ENCODE measurements at places on chromosomes 16 and 17.

DNA sequence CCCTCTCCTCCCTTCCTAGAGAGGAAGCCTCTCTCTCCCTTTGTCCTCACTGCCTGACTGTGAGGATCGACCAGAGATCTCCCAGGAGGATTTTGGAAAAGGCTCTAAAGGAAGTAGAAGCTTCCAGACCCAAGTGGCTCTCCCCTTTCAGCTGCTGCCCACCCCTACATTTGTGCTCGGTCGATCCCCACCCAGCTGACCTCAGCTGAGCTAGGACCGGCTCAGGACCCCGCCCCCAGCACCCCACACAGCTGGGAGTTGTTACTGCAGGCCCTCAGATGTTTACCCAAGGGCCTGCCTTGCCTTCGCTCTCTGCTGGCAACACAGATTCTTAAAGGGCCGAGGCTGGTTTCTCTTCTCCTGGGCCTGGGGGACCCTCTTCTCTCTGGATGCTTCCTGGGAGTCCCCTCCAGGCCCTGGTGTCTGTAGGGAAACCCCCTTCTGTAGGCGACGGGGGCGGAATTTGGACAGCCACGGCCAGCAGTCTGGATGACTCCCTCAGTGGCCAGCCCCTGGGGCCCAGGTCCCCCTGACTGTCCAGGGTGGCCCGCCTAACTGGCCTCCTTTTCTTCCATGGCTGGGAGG is 26.9 kb upstream of the TIMP2 start:
- DNase-seq: no peak

- no peak for DNase-seq
Measured at GRCh38 chr16:75481475-75481874, 13.8 kb downstream of the CHST6 start.

GRCh38 chr17:13931800-13932460 is 137.4 kb upstream of the COX10 start:
- DNase-seq: no peak

- DNase-seq: no peak
Measured at GRCh38 chr17:29766796-29767327, 144.2 kb upstream of the CORO6 start.

DNA sequence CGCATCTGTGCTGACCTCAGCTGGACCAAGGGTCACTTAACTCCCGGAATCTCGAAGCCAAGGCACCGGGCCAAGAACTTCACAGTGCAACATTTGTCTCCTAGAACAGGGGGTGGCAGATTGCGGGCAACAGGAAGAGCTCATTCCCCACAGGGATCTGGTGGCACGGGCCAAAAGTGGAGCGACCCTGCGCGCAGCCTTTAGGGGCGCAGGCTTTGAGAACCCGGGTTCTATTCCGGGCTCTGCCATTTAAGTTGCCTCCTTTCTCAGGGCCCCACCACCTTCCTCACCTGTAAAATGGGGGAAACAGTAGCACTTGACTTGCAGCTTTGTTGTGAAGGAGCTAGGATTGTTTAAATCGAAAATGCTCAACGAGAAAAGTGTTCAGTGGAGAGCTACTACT is 651 bp downstream of the SHMT1 start:
- no peak for DNase-seq

- no peak for DNase-seq
Measured at GRCh38 chr17:1506649-1507267, 9.7 kb downstream of the INPP5K start.

DNA sequence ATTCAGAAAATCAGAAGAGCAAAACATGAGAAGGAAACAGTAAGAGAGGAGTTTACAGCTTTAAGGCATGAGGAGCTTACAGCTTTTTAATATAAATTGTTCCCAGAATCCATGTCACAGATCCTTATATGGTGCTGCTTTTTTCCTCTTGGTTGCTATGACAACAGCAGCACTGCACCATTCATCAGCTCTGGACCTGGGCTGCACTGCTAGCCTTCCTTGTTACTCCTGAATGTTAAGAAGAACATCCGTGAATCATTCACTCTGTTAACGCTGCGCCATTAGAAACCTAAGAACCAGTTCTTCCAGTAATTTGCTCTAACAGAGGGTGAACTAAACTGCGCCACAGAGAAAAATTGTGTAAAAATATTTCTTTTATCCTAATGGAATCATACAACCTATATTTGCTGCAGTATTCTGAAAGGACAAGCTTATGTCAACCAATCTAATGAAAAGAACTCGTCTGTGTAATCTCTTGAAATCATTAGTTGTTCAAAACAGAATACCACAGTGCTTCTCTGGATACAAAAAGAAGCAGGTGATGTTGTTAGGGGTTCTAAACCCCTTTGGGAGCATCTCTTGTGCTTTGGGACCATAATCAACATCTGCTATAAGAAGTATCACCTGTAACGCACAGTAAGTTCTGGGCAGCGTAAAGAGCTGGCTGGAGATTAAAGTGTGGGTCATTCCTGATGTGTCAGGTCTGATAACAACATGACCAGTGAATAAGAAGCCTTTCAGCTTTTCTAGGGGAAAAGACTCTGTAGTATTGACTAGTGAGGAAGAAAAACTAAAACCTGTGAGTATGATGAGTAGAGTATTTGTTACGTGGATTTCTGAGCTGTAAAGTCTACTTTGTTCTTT is 151.2 kb downstream of the TANC2 start:
- no peak for DNase-seq

GRCh38 chr17:36593656-36594316 is 2.1 kb downstream of the DHRS11 start:
- DNase-seq: no peak

- DNase-seq: no peak
Measured at GRCh38 chr17:70521821-70522256, 352.5 kb downstream of the KCNJ2 start.

- DNase-seq: no peak
Measured at GRCh38 chr17:40373999-40374398, 9.5 kb upstream of the GJD3 start.

DNA sequence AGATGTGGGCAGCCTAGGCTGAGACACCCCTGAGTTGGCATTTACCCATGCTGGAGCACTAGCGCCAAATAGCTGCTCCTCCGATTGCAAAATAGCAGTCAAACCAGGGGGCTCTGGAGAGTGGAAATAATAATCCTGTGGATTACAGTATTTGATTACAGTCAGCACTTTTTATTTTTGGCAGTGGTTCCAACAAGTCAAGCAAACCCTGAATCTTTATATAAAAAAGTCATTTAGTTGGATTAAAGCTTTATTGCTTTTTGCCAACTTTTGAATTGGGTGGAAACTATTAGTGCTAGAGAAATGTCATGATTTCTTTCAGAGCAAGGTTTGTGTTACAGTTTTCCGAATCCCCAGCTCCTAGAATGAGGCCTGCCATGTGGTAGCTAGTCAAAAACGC is 99.3 kb upstream of the FAM20A start:
- no peak for DNase-seq

DNA sequence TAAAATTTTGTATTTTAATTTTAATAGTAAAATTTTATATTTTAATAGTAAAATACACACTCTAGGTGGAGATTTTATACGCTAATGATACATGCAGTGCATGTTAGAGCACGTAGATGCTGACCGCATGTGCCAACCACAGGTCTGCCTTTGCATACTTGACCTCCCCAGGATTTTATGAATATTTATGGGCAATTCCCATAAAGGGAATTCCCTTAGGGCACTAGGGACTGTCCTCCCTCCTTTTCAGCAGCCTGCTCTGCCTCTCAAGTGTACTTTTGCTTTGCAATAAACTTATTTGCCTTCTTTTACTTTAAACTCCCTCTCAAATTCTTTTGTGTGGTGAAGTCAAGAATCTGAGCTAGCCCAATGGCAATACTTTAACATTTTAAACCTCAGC is 217.7 kb upstream of the CDH8 start:
- no peak for DNase-seq

DNA sequence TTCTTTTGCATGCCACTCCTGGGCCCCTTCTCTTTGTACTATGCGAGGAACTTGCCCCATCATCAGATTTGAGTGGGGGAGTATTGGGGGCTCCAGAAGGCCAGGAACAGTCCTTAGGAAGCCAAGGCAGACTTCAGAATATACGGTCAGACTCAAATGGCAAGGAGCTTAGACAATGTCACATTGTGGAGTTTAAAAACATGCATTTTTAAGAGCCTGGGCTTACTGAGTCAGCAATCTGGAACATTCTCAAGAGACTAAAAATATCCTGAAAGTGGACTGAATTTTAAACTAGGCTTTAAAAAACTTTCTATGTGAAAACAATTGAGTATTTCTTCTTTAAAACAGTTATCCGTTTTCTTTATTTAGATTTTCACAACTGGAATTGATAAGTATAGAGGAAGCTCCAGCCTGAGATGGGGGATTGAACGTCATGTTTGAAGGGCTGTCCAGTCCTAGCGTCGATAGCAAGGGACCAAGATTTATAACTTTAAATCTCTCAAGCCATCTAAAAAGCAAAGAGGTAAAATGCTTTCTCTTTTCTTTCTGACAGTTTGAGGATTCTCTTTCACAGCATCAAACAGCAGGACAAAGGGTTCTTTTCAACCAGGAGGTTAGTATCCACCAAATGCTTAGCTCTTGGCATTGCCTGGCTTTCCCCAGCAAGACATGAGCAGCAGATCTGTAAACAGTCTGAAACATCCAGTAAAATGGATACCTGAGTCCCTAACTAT is 45.8 kb upstream of the CDRT4 start:
- no peak for DNase-seq

- DNase-seq: no peak
Measured at GRCh38 chr16:57167953-57168352, 17.9 kb downstream of the PSME3IP1 start.

GRCh38 chr16:89456419-89456959 is 33.9 kb downstream of the ANKRD11 start:
- no peak for DNase-seq

- no peak for DNase-seq
Measured at GRCh38 chr17:18951941-18952842, at the start of gene SLC5A10. SLC5A10 (plus strand) TSS chr17:18952165; CDS start chr17:18952206, 41 bp downstream.

DNA sequence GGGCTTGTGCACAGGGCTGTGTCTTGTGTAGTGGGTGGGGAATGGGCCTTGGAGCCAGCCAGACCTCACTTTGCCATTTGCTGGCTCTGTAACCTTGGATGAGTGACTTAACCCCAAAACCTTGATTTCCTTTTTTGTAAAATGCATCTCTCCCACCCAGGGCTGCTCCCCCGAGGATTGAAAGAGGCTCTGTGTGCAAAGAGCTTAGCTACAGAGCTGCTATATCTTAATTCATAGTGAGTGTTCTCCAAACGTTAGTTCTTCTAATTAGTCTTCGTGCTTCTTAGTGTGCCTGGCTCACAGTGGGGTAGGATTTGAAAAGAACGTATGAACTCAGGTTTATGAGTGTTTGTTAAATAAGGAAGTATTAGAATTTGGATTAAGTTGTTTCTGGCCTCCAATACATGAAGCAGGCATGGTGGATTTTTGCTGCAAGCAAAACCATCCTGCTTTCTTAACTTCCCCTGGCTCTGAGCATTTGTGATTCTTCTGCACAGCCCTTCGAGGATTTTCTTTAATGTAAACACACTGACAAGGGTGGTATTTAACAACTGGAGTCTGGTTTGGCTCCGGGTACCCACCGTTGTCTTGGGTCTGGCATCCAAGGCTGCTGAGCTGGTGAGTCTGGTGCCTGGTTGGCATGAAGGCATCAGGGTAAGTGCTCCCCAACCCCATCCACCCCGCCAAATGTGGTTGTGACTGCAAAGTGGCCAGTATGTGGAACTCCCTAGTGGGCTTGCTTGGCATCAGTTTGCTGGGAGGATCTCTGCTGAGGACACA is 29.7 kb downstream of the KSR1 start:
- no peak for DNase-seq

GRCh38 chr16:3518292-3518985 is 17.6 kb downstream of the CLUAP1 start:
- DNase-seq: no peak

DNA sequence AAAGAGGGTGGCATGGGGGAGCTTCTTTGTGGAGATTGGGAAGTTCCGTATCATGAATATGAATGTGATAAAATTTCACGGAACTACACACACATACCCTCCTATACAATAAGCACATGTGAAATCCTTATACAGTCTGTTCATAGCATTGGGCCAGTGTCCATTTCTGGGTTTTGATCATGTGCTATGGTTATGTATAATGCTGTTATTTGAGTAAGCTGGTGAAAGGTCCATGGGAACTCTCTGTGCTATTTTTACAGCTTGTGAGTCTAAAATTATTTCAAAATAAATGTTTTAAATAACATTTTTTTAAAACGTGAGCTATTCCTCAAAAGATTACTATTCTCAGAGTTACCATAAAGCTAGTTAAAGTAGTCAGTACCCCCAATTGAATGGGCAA is 205.2 kb upstream of the CACNG5 start:
- no peak for DNase-seq

- DNase-seq: no peak
Measured at GRCh38 chr17:55462711-55463110, 41.1 kb upstream of the MMD start.

GRCh38 chr16:79265701-79266100 is 334.8 kb downstream of the MAF start:
- DNase-seq: no peak

GRCh38 chr16:2005646-2006045 is 4.0 kb downstream of the ZNF598 start:
- no peak for DNase-seq

- DNase-seq: no peak
Measured at GRCh38 chr16:1108299-1109252, 12.5 kb upstream of the C1QTNF8 start.

DNA sequence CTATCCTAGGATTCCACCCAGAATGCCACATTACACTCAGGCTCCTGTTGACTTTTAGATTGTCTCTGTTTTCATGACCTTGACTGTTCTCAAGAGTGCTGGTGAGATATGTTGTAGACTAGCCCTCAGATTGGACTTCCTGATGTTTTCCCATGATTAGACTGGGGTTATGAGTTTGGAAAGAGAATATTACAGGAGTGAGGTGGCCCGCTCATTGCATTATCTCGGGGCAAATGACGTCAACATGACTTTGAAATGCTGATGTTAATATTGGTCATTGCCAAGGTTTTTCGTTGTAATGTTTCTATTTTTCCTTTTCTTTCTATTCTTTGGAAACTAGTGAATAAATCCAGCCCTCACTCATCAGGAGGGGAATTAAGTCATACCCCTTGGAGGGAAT is 355.7 kb upstream of the MON1B start:
- DNase-seq: no peak

- DNase-seq: no peak
Measured at GRCh38 chr17:15119968-15120367, 145.2 kb downstream of the PMP22 start.

- DNase-seq: peak; percentile 90
Measured at GRCh38 chr17:58331815-58332777, 3.5 kb upstream of the TSPOAP1 start.
